ENCODE measurements at places on chromosomes 5 and 9. TPM values are rescaled to one million over a fixed set of nuclear protein-coding genes. Genes with fewer than 3 reads are reported as not detected.

- peaks cover 5% of the 10 kb centered on the region for H3K27me3 ChIP-seq
- no peaks in the 10 kb centered on the region for H3K36me3 ChIP-seq
- no peak overlapping the region for H3K27ac ChIP-seq
- DNase-seq, result no peak
- no peaks in the 10 kb centered on the region for H3K4me1 ChIP-seq
Observed at GRCh38 chr5:142179776-142180387, 71.3 kb downstream of the NDFIP1 start.

DNA sequence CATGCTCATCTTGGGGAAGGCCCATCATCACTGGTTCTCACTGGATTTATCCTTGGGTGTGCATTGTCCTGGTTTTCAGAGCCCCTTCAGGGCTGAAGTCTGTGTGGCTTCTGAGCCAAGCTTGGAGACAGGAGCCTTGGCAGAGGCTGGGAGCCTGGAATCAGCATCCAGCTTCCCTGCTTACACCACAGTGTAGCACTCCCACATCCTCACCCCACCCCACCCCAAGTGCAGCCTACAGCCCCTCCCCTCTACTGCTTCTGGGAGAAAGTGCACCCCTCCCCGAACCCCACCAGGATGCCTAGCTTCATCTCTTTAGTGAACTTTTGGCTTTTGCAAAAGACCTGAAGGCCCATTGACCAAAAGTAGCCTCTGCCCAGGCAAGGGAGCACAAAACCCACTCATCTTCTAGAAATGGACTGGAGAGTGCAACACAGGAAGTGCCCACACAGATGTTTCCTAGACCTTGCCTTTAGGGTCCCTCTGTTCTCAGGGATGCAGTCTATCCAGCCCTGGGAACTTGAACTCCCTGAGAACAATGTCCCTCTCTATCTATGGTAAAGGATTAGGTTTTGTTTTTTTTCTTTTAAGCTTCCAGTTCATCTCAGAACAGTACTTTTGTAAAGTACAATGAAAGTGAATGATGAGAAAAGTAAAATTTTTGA is 189.7 kb downstream of the PALM2AKAP2 start:
- DNase-seq, result no peak
- H3K36me3 ChIP-seq, result peaks cover 13% of the 10 kb centered on the region
- H3K4me3 ChIP-seq, result no peak overlapping the region
- peak overlapping the region; percentile 73 for H3K27ac ChIP-seq
- H3K4me1 ChIP-seq, result peaks cover 92% of the 10 kb centered on the region

GRCh38 chr5:56686337-56687195 is 128.8 kb upstream of the MAP3K1 start:
- H3K27ac ChIP-seq, result no peak overlapping the region
- no peak for DNase-seq
- H3K4me1 ChIP-seq, result peaks cover 50% of the 10 kb centered on the region
- H3K4me3 ChIP-seq, result no peak overlapping the region

- H3K27ac ChIP-seq, result no peak overlapping the region
- DNase-seq, result no peak
- no peaks in the 10 kb centered on the region for H3K36me3 ChIP-seq
- no peaks in the 10 kb centered on the region for H3K27me3 ChIP-seq
- H3K4me3 ChIP-seq, result no peak overlapping the region
Observed at GRCh38 chr5:165055476-165055875, 1550.1 kb downstream of the MAT2B start.

DNA sequence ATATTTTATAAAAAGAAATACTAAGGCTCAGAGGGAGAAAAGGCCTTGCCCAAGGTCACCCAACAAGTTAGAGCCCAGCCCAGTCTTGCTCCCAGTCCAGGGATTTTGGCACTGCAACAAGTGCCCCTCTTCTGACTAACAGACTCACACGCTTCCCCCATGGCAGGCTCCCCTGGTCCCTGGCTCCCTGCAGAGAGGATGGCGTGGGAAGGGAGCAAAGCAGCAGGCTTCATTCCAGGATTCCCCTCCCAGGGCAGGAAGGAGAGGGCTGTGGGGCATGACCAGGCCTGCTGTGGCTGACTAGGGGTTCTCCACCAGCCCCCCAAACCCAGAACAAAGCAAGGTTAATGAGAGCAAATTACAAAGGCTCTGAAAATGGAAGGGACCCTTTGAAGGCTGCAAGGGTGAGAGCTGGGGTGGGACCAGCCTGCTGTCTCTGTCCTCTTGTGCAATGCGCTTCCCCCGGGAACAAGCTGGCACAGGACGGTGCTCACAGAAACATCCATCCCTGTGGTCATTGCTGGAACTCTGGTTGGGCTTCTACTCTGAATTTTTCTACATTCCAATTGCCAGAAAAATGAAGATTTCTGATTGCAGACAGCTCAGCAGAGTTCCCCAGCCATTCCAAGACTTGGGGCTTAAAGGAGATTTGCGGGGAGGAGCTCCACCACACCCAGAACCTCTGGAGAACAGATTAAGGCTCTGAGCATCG is 37.1 kb upstream of the FAT2 start:
- no peaks in the 10 kb centered on the region for H3K27me3 ChIP-seq
- H3K36me3 ChIP-seq, result no peaks in the 10 kb centered on the region
- H3K4me3 ChIP-seq, result no peak overlapping the region
- H3K27ac ChIP-seq, result no peak overlapping the region
- H3K4me1 ChIP-seq, result no peaks in the 10 kb centered on the region

- no peak overlapping the region for H3K4me3 ChIP-seq
- H3K4me1 ChIP-seq, result peaks cover 30% of the 10 kb centered on the region
- H3K36me3 ChIP-seq, result peaks cover 13% of the 10 kb centered on the region
- H3K27me3 ChIP-seq, result no peaks in the 10 kb centered on the region
Observed at GRCh38 chr9:77965445-77966123, 66.0 kb downstream of the GNAQ start.

PCDHA9 gene
- total RNA-seq, result not detected
